Activated T-helper 1 cell treated with anti-CD3 and anti-CD28 coated beads, Interleukin-12 subunit alpha, Interleukin-12 subunit beta, Interleukin-2, Interleukin-4 antibody, amounts not matched to agents 30 ng/mL and 10 ng/mL and 1 ng/mL, durations not matched to agents 14 hours and 24 hours and 36 hours (primary cell): ENCODE measurements at places on chromosomes 11 and 22. TPM values are rescaled to one million over a fixed set of nuclear protein-coding genes. Genes with fewer than 3 reads are reported as not detected.

PRR33 gene
- total RNA-seq = 0.05 TPM in 1 of 2 replicates, not detected in the other

MS4A3 gene
- total RNA-seq = not detected in 2 replicates

NCAM1 gene
- not detected in 2 replicates for total RNA-seq

SUN2 gene
- 146 and 154 TPM in 2 replicates for total RNA-seq

- no peak for DNase-seq
Measured at GRCh38 chr11:65096926-65097325, 912 bp downstream of the VPS51 start.

DNA sequence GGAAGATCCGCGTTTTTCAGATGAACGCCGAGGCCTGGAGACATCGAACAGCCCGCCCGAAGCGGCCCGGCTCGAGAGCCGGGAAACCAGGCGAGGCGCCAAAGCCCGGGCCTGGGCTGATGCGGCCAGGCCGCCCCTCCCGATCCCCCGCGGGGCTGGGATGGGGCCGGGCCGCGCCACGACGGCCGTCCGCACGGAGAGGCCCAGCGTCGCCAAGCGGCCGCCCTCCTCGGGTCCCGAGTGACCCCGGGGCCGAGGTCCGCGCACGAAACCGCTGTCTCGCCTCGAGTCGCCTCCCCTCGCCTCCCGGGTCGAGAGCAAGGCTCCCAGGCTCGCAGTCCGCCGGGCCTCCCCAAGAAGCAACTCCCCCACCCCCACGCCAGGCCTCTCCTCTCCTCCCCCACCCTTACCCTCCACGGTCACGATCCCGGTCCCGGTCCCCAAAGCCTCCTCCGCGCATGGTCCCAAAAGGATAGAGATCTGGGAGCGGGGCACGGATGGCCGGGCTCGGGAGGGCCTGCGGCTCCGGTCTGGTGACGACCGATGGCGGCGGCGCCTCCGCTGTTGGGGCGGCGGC lies 482 bp downstream of the DDX17 start:
- DNase-seq = no peak

DNA sequence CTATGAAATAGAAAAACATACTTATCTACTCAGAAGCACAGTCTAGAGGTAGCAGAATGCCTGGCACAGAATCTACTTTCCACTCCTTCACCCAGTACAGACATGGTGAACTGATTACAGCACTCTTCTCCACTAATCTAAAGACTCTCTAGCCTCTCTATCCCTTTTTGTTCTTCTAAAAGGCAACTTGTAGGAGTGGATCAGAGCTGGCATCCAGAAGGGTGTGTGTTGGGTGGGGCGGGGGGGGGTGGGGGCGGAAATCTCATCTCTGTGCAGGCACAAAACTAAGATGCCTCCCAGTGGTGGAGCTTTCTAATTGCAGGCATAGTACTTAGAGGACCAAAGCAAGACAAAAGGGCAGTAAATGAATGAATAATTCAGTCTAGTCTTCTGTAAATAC lies 11.5 kb upstream of the EMID1 start:
- no peak for DNase-seq
